ENCODE measurements at places on chromosomes 6 and 20.

DNA sequence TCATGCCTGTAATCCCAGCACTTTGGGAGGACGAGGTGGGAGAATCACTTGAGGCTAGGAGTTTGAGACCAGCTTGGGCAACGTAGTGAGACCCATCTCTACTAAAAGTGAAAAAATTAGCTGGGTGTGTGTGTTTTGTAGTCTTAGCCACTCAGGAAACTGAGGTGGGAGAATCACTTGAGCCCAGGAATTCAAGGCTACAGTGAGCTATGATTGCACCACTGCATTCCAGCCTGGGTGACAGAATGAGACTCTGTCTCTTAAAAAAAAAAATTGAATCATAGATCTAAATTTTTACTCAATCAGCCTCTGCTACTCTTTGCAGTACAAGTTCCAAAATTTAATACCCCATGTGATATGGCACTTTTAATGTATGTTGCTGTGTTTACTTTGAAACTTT, 121.6 kb downstream of the ARMC2 start:
- DNase-seq = no peak

GRCh38 chr6:5174244-5174643, 86.5 kb downstream of the LYRM4 start:
- peak; percentile 25 for DNase-seq

GRCh38 chr20:50111829-50112495, 988 bp downstream of the UBE2V1 start:
- DNase-seq = no peak

- no peak for DNase-seq
Measured at GRCh38 chr6:157227202-157228166, 95.8 kb downstream of the TMEM242 start.

GRCh38 chr6:4920914-4921410, 82.9 kb downstream of the RPP40 start:
- no peak for DNase-seq

- DNase-seq = no peak
Measured at GRCh38 chr6:50128420-50129005, 78.8 kb upstream of the DEFB112 start.

GRCh38 chr6:146544616-146545182, 1.1 kb downstream of the RAB32 start:
- no peak for DNase-seq

DNA sequence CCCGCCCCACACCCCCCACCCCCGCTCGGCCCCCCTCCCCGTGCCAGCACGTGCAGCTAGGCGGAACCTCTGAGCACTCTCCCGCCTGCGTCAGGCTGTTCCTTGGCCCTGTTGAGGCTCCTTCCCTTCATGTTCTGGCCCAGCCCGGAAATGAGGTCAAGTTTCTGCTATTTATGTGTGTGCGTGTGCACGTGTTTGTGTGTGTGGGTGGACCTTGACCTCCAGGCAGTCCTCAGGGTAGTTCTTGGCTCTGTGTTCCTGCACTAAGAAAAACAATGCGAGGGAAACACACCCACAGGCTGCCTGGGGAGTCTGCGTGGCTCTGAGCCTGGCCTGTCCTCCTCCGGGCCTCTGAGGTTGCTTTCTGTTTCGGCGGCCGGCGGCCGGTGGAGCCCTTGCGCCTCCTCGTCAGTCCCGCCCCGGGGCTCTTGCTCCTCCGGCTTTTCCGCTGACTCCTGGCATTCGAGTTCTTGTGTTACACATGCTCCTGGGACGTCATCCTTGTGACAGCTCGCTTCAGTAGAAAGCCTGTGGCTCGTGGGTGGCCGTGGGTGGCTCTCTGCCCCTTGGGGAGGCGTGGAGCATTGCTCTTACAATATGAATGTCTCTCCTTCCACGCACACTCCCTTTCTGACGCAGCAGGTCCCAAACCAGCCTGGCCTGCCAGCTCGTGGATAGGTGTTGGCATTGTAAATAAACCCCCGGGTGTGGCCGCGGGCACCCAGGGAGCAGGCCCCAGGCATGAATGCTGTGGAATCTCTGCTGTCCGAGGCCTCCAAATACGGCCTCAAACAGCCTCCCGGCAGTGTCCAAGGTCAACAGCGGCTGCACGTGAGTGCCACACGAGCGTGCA, 10.0 kb downstream of the SLCO4A1 start:
- DNase-seq = peak; percentile 41

All from dorsolateral prefrontal cortex (tissue), 122 donors.